Osteocyte (in vitro differentiated cells): ENCODE measurements at places on chromosomes 1 and 21. TPM values are rescaled to one million over a fixed set of nuclear protein-coding genes. Genes with fewer than 3 reads are reported as not detected.

DNA sequence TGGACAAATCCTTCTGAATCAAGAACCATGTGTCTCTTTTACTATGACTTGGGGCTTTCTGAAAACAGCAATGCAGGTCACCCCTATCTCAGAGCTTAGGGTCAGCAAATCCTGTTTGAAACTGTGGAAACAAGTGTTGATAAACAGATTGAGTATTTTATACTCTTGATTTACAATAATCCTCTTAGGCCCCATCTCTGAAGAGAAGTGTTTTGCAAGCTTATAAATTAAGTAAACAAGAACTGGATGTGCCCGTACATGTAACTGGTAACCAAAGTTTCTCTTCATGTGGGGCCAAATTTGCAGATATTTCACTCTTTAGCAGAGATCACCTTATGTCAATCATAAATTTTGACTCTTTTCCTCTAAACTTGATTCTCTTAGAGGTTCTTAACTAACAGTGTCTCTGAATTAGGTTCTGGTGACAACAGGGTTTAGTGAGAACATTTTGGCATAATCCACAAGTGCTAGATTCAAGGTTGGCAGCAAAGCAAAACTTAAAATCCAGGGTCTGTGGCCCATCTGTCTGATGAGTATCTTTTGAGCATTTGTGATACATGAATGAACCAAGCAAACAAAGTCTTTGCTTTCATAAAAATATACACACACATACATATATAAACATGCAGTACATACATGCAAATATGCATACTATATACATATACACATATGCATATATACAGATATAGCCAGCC, 183.0 kb upstream of the HOOK1 start:
- DNase-seq, result no peak

GRCh38 chr21:29193901-29194300, 63.5 kb downstream of the MAP3K7CL start:
- DNase-seq, result no peak

GRCh38 chr1:73842436-73842835, 355.5 kb downstream of the LRRIQ3 start:
- DNase-seq, result no peak

DNA sequence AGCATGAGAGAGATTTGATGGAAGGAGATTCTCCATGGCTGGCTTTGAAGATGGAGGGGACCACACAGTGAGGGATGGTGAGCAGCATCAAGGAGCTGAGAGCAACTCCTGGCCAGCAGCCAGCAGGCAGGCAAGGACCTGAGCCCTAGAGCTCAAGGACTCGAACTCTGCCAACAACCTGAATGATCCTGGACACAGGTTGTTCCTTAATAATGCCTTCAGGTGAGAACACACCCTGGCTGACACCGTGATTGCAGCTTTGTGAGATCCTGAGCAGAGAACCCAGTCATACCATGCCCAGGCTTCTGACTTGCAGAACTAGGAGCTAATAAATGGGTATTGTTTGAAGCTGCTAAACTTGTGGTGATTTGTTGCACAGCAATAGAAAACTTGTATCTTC, 183.1 kb downstream of the LMX1A start:
- DNase-seq, result no peak

The RAB7B gene
- 0.78 TPM in 2 replicates for total RNA-seq

The RBM11 gene
- not detected in 2 replicates for total RNA-seq
